ENCODE measurements at places on chromosomes 3 and 15.

GRCh38 chr3:143535994-143536784 lies 312.1 kb downstream of the SLC9A9 start:
- no peak for DNase-seq

DNA sequence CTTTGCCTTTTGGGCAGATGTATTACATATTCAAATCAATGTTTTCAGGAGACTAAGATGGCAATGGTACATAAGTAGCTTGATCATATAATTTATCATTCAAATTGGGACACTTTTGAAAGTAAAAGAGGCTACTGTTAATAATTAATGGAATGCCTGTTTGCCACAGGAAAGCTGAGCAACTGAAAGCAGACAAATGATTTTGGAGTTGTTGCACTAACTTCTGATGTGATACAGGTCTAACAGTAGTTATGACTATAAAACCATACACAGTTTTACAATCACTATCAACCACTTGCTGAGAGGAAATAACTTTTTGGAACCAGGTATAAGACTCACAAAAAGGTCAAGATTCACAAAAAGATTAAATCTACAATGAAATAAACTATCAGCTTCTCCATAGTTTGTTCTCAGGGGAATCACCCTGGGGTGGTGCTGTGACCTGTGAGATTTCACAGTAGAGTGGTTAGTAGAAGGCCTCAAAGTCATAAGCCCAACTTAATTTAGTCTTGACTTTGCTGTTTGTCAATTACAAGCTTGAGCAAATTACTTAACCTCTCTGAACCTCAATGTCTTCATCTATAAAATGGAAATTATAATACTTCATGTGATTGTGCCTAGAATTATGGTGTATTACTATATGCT lies 42.7 kb downstream of the HHLA2 start:
- no peak for DNase-seq

DNA sequence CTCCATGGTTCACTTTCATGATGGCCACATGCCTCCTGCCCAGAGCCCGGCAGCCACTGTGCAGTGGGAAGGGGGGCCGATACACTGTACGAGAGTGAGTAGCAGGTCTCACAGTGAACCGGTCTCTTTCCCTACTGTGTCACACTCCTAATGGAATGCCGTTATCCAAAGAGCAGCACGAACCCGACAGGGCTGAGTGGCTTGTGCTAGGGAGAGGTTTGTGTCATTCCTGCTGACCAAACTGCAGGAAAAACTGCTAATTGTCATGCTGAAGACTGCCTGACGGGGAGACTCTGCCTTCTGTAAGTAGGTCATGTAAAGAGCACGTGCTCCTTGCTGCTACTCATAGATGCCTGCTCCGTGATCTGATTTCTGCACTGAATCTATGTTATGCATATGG lies 105.1 kb downstream of the ARPP21 start:
- DNase-seq: no peak

DNA sequence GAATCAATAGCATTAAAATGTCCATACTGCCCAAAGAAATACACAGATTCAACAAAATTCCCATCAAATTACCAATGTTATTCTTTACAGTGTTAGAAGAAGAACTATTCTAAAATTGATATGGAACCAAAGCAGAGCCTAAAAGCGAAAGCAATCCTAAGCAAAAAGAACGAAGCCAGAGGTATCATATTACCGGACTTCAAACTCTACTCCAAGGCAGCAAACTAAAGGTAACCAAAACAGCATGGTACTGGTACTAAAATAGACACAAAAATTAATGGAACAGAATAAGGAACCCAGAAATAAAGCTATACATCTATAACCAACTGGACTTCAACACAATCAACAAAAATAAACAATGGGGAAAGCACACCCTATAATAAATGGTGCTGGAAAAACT lies 167.5 kb downstream of the ADAMTS9 start:
- no peak for DNase-seq

DNA sequence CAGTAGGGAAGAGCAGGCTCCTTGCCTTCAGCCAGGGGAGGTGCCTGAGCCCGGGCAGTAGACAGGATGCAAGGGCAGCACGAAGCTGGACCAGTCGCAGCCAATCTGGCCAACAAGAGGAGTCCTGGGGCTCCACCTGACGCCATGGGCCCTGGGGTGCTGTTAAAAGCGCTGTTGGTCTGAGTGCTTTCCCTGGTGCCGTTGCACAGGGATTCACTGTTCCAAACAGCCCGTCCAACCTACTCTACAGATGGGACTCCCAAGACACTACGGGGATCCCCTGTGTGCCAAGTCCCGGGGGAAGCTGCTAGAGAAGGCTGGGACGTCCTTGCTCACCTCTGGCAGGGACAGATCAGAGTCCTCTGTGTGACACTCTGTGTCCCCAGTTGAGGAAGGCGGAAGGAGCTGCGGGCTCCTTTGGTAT lies 632 bp downstream of the CTSH start:
- no peak for DNase-seq

- DNase-seq: no peak
These were observed 354.6 kb upstream of the ROPN1 start for GRCh38 chr3:124346487-124346886.

DNA sequence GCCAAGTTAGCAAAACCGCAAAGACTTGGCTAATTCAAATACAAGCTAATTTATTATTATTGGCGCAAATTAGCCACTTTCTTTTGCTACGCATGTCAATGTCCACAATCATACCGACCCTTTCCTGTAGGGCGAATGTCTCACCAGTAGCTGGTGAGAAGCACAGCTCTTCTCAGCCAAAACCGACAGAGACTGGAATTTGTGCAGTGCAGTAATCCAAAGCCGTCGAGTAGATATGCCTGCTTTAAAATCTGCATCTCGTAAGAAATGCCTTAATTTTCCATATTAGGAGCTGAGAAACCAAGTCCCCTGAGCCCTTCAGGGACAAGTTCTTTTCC lies 614 bp upstream of the MINDY2 start:
- DNase-seq: peak; percentile 79

- peak; percentile 44 for DNase-seq
These were observed 30.2 kb upstream of the USP3 start for GRCh38 chr15:63473999-63474809.

GRCh38 chr15:40240619-40241221 lies 1.9 kb downstream of the PAK6 start:
- no peak for DNase-seq

DNA sequence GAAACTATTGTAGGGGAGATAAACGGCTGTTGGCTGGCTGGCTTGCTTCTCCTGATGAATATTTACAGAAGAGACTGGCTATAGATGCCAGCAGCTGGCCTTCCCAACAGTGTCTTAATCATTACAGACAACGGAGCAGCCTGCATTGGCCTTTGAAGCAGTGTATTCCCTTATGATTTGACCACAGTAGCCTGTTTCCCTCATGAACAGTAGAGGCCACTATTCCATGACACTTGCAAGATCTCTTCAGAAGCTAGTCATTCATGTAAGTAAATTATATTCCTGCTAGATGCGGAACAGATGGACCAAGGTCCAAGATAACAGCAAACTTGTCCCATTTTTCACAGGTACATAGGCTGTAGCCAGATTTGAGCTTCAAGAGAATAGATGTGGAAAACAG lies 47.3 kb downstream of the TMCO5A start:
- peak; percentile 59 for DNase-seq

DNA sequence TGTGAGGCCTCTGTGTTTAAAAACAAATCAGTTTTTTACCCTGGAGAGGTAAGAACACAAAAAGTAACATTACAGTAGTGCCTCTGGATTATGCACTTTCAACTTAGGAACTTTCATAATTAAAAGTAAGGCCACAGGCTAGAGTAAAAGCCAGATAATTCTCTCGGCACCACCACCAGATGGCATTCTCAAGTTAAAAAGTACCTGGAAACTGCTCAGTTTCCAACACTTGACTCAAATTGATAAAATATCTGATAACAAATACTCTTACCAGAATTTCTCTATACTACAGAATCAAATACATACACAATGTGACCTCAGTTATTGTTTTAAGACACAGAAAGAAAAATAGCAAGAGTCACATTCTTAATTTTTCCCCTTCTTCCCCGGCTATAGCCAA lies 19.9 kb downstream of the SPICE1 start:
- peak; percentile 20 for DNase-seq

DNA sequence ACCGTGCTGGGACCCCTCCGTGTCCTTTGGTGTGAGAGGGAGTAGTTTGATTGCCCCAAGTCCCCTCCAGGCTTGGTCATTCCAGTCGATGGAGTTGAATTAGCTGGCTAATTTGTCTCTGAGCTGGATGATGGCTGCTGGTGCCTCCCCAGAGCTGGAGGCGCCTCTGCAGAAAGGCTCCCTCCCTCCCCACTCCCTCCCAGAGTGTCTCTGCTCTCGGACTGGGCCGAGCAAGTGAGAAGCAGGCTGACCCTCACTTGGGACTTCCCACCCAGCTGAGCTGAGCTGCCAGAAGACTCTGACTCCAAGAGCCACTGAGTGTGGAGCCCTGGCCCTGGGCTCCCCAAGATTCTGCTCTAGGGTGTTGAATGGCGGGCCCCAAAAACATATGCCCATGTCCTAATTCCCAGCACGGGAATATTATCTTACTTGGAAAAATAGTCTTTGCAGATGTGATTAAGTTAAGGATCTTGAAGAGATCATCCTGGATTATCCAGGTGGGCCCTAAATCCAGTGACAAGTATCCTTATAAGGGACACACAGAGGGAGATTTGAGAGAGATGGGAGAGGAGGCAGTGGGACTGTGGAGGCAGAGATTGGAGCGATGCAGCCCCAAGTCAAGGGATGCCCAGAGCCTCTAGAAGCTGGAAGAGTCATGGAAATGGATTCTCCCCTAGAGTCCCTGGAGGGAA lies 60.7 kb upstream of the TLE3 start:
- no peak for DNase-seq

DNA sequence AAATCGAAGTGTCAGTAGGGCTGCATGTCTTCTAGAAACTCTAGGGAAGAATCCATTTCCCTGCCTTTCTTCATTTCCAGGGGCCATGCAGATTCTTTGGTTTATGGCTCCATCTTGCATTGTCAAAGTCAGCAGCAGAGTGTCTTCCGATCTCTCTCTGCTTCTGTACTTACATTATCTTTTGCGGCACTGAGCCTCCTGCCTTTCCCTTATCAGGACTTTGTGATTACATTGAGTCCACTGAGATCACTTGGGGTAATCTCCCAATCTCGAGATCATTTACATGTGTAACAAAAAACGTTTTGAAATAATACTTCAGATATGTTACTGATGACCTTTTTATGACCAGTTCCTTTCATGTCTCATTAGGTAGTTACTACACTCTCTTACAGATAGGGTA lies 695.9 kb downstream of the NSUN3 start:
- no peak for DNase-seq

- DNase-seq: no peak
These were observed 17.9 kb downstream of the KCNMB3 start for GRCh38 chr3:179233043-179233442.

DNA sequence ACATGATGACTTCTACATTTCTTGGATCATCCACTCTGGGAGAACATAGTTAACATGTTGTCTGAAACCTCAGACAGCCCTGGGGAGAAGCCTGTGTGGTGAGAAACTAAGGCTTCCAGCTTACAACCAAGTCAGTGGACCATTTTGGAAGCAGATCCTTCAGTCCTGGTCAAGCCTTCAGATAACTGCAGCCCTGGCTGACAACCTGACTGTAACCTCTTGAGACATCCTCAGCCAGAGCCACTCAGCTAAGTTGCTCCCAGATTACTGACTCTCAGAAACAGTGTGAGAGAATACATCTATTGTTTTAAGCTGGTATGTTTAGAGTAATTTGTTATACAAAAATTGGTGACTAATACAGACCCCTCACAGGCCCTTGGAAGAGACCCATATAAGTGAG lies 50.9 kb upstream of the KPNA4 start:
- peak; percentile 23 for DNase-seq

- no peak for DNase-seq
These were observed 405.5 kb downstream of the RAP2B start for GRCh38 chr3:153567556-153567955.

DNA sequence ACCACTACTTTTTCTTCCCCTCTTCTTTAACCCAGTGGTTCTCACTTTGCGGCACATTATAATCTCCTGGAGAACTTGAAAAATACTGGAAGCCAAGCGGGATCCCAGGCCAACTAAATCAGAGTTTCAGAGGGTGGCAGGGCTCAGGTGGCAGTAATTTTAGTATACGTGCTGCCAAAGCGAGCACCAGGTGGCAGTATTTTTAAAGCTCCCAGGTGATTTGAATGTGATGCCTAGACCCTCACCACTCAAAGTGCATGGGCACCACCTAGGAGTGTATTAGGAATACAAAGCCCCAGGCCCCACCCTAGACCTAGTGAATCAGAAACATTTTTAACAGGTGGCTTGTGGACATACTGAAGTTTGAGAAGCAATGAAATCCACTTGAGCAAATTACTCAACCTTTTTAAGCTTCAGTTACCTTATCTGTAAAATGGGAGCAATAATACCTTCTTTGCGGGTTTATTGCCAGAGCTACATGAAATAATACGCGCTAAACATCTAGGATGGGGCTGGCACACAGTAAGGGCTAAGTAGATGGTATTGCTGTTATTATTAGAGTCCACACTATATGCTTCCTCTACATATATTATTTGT lies 8.3 kb downstream of the B3GALNT1 start:
- DNase-seq: no peak

DNA sequence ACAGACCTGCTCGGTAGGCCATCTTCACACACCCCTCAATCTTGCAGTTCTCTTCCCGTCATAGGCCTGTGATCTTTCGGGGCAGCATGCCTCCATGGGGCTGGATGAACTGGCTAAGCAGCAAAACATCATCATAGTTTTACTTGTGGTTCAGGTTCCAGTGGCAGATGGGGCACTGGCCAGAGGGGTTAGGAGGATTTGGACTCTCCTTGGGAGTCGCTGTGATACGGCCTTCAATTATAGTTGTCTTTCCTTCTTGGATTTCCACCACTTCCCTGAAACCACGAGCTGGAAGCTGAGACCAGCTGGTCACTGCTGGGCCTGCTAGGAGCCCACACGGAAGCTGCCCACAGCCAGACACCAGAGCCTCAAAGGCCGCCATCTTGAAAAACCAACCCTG lies 15.7 kb downstream of the ZNF589 start:
- no peak for DNase-seq

- peak; percentile 56 for DNase-seq
These were observed 6.1 kb upstream of the HGD start for GRCh38 chr3:120688121-120688520.

DNA sequence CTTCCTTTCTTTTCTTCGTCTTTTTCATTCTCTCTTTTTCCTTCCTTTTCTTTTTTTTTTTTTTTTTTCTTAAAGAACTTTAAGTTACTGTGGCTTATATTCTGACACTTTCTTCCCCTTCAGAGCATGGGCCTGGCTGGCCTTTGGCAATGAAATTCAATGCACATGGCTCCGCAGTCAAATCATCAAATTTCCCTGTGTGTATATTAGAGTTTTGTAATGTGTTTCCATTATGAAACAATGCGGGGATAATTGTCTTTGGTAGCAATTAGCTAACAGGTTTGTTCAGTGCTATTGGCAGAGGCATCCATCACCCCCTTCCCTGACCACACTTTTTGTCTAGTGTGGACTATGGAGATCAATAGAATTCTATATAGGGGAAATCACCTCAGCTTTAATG lies 80.5 kb downstream of the CDIN1 start:
- DNase-seq: no peak

DNA sequence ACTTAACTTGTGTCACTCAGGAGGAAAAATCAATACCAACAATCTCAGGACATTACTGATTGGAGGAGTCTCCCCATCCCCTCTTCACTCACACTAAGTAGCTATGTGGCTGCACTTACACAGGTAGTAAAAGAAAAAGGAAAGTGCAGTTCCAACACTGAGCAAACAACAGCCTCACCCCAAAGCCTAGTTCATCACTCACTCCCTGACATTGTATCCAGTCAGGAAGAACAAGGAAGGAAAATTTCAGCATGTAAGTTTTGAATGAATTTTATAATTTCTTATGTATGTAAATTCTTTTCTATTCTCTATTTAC lies 273.4 kb downstream of the IGSF11 start:
- no peak for DNase-seq
